CD14-positive monocyte (primary cell): ENCODE measurements at places on chromosomes 6 and 20. TPM values are rescaled to one million over a fixed set of nuclear protein-coding genes. Genes with fewer than 3 reads are reported as not detected.

Gene CCDC170
- polyA plus RNA-seq: 7.0 TPM

DNA sequence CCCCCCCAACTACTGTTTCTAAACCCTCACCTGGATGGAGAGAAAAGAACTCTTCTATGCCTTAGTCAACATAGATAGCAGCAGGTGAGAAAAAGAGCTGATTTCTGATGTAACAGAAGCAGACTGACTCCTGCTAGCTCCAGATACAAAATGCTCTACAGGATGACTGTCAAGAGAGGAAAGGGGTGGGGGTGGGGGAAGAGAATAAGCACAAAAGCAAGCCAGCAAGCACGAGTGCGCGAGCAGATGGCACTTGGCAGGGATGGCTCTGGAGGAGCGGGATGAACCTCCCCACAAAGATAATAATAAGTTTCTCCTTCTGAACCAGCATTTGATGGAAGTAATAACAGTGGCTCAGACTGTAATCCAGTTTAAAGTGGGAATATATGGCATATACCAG is 45.6 kb upstream of the SPDEF start:
- no peak for DNase-seq

DNA sequence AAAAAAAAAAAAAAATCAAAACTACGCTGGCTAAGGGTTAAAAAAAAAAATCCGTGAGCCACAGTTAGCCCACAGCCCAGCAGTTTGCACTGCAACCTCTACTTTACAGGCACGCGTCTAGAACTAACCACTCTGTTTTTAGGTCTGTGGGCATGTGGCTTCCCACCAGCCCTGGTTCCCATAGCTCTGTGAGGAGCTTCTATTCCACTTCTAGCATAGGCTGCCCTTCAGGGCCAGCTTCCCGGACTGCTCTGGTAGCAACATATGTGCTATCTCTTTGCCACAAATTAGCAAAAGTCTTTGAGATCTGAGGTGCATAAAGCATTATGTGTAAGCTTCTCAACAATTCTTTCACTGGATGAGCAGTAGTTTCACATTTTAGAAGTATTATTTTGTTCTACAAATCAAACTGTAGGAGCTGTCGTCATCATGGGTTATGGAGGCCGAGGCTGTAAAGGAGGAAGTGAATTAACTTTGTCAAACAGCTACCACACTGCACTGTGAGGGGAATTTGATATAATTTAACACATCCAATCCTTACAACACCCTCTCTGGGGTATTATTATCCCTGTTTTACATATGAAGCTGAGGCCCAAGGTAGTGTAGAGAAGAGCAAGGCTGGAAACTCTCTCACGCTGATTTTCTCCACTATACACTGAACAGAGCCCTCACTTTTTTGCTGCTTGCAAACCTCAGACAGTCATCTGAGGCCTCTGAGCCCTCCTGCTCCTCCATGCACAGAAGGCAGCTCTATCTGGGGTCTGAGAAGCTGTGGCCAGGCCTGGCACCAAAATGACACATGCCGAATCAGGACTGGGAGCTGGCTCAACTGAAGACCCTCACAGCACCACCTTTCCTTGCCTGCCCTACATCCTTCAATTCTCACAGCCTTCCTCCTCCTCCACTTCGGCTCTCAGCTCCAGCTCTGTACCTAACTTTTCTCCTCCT is 35.4 kb downstream of the MAN1A1 start:
- peak; percentile 41 for DNase-seq

Gene SLC22A7
- not detected for polyA plus RNA-seq

Gene PET117
- polyA plus RNA-seq: 1.3 and 3.9 TPM in 2 replicates

DNA sequence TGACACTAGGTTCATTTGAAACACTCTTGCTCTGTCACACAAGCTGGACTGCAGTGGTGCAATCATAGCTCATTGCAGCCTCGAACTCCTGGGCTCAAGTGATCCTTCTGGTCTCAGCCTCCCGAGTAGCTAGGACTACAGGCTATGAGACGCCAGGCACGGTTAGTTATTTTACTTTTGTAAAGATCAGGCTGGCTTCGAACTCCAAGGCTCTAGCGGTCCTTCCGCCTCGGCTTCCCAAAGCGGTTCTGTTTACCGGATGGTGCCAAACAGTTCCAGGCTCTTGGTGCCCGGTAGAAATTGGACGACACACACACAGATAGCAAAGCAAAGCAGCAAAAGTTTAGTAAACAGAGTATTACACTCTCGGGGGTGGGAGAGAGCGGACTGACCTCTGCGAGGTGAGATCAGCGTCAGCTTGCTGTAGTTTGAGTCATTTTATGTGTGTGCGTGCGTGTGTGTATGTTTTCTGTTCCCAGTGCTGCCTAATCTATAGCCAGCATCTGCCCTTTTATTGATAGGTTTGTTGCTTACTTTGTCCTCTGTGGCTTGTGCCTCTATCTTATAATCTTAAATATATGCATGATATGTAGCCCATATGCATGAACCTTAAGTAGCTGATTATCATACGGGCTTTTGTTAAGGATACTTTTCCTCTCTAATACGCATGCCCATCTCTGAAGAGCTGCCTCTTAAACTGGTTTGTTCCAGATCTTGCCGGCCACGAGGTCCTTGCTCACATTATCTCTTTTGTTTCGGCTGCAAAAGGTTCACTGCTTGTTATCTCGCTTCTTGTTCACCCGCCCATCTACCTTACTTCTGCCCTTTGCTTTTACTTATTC is 75.2 kb downstream of the OR2B2 start:
- peak; percentile 57 for DNase-seq

DNA sequence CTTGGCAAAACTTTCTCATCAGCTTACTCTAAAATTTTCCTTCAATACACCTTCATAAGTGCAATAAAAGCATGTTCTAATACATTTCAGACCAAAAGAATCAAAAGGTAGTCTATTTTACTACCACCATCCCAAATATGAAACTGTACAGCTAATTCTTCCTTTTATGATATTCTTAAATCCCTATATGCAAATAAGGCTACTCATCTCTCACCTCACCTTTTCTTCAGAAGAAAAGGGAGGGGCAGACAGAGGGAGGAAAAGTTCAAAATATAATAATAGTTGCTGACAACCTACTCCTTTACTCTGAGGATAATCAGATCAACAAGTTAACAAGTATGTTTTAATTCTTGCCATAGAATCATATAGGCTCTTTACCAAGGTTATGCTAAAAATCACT is 7.4 kb downstream of the C6orf120 start:
- no peak for DNase-seq

Gene HLA-DRB5
- 168 and 292 TPM in 2 replicates for polyA plus RNA-seq

DNA sequence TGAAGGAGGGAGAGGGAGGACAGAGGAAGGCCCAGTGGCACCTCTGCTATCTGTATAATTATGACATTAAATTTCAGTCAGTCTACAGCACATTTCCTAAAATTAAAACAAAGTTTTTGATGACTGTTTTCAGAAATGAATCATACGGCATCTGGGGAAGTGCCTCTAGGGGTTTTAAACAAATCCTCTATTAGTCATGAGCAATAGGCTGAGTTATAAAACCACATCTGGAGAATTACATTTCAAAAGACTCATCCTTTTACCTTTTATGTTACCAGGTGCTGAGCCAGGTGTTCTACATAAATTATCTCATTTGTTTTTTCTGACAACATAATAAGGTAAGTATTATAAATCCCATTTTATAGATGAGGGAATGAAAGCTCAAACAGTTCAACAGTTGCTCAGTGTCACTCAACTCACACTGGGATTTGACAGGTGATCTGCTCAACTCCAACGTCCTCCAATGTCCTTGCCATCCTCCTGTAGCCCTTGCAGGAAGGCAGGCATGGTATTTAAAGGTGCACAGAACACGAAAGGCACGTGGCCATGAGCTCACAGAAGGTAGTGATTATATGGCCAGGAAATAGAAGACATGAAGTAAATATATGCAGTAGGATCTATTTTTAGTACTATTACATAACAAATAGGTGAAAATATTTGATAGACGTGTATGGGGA is 184.2 kb upstream of the MAN1A1 start:
- DNase-seq: no peak

DNA sequence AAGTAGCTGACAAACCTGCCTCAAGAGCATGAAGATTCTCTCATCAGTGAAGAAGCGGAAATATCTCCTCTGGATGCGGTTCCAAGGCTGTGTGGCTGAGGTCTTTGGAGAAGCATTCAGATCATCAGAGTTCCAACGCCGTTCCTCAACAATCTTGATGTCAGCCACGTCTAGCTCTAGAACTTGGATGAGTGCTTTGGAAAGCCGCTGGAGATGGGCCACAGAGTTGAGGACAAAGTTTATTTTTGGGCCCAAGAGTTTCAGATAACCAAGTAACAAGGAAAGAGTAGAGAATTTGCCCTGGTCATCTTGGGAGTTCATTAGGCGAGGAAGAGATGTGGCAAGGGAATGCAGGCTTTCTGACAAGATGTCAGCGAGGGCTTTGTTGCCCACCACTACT is 20.9 kb downstream of the TTI1 start:
- DNase-seq: no peak

GRCh38 chr6:137084090-137084489 is 39.3 kb upstream of the IL20RA start:
- DNase-seq: no peak

Gene CDC40
- 5.2 and 13.6 TPM in 2 replicates for polyA plus RNA-seq

Gene YIPF3
- 123 TPM for polyA plus RNA-seq

Gene PDSS2
- 13.9 TPM for polyA plus RNA-seq

GRCh38 chr20:2172305-2173175 is 70.9 kb downstream of the STK35 start:
- DNase-seq: peak; percentile 64

Gene OR2H1
- not detected for polyA plus RNA-seq

GRCh38 chr6:136464148-136464547 is 86.1 kb downstream of the MAP7 start:
- no peak for DNase-seq

DNA sequence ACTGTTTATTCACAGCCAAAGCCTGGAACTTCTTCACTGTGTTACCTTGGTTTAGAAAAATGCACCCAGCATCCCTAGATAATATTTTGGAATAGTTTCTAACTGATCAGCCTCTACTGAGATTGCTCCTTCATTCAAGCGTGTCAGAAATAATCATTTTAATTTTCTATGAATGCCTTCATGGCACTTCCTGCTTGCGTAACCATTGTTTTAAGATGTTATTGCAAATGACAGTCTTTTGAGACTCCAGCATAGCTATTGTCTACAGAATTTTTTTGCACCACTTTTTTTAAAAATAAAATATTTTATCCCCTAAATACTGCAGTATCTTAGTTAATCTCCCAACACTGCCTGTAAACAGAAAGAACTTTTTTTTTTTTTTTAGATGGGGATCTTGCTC is 213.1 kb downstream of the PHACTR1 start:
- no peak for DNase-seq

Gene SPAG4
- polyA plus RNA-seq: 0.12 TPM

Gene LST1
- polyA plus RNA-seq: 1,584 and 2,061 TPM in 2 replicates

DNA sequence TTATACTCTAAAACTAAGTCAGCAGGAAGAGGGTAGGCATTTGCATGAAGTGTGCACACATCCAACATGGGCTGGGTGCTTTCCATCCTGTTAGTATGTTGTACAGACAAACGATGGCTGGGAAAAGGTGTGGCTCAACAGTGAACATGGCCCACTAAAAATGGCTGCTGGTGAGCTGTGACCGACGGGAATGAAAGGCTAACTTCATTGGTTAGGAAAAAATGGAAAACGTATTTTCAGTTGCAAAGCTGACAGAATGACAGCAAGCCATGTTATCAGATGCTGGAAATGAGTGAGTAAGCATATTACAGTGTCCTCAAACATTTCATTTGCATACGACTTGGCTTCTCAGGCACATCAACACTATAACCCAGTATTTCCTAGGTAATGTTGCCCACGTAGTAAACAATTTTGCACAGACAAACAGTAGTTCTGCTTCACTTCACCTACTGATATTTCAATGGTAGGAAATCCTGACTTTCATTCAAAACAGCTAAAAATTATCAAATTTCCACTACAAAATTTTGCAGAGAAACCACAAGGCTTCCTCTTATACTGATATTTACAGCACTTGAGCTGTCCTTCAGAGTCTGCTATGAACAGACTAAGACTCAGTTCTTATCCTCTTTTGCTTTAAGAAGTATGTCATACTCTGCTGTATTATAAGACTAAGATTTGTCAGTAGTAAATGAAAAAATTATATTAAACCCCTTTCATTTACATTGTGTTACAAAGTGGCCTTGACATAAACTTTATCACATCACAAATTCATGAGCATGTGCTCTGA is 98.9 kb downstream of the IRF4 start:
- no peak for DNase-seq

DNA sequence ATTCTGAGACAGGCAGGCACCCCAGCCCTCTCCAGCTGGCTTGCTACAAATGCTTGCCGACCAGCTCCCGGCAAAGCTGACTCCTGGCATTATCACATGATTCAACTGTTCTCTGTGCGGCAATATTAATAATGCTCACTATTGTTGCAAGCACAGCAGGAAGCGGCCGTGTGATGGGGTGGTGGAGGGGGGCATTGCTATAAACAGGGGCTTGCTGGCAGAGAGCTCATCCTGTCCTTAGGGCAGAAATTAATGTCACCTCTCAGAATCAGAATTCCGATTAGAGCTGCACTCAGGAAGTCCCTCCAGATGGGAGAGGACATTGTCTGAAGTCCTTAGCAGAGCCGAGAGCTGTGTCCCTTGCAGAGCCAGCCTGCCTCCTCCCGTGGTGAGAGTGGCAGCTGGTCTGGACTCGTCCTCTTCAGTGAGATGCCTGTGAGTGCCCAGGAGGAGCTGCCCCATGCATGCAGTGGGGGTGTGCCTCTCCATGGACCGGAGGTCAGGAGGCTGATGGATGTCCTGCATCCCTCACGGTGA is 162.5 kb downstream of the CDH4 start:
- no peak for DNase-seq

Gene TUBB2A
- 66.6 and 74.3 TPM in 2 replicates for polyA plus RNA-seq

DNA sequence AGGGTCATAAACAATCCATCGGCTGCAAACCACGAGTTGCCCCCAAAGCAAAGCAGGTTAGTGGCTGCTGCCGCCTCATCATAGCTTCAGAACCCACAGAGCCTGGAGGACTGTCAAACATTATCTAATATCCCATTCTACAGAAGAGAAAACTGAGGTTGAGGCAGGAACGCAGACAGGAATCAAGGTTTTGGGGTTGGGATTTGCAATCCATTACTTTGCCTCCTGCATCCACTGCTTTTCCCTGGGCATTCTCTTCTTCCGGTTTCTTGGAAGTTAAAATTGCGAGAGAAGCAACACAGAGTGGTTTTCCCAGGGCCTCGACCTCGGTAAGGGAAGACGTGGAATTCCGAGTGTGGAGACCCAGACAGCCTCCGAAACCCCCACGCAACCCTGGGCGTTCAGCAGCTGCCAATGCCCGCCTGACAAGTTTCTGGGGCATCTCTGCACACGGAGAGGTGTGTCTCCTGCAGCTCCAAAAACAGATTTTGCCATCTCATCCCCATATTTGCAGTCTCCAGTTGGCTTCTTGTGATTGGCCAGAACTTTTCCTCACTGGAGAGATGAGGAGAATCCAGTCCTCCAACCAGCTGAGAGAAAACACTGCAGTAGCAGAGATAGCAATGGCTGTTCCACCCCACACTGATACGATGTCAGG is 45.5 kb upstream of the SNAP25 start:
- DNase-seq: no peak
